NCI-H524 treated with DMSO at 0.1 percent for 48 hours (cell line): ENCODE measurements at places on chromosomes 16 and 17.

GRCh38 chr17:63537001-63537400 lies 13.3 kb upstream of the DCAF7 start:
- DNase-seq = no peak

- no peak for DNase-seq
Measured at GRCh38 chr17:56316604-56317003, 163.3 kb downstream of the ANKFN1 start.

DNA sequence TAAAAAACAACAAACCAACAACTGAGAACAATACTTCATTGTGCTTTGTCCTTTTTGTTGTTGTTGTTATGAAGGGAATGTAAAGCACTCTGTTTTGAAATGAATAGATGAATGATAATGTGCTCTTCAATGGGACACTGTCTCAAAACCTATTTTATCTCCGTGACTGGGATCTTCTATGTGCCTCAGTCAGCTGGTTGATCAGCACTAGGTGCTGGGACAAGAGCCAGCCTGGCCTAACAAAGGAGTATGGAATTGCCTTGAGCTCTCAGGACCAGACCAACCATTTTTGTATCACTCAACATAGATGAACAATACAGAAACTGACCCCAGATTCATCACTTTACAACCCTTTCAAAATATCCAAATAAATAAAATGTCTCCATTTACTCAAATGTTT lies 440.2 kb downstream of the KCNJ2 start:
- no peak for DNase-seq

DNA sequence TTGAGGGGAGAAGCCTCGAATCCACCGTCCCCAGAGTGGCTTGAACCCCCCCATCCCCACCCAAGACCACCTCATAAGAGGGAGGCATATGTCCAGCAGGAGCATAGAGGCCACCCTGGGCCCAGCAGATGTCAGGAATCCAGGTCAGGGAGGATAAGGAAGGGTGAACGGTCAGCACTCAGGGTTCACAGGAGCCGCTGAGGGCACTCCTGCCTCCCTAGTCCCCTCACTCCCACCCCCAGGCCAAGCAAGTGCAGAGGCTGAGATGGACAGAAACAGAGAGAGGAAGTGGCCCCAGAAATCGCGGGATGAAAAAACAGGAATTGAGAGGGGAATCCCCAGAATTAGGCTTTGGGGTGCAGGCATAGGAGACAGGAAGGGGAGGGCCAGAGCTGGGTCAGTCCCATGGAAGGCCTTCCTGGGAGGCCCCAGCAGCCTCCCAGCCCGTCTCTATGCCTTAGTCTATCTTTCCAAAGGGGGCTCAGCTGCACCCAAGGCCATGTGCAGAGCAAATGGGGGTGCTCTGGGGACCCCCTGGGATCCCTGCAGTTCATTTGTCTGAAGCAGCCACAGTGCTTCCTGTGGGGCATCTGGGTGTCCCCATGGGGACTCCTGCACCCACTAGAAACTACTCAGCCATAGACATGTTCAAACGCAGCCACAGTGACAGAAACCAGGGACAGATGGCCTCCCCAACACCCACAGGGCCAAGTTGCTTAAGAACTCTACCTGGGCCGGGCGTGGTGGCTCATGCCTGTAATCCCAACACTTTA lies 1.7 kb downstream of the CMTM3 start:
- DNase-seq = no peak

DNA sequence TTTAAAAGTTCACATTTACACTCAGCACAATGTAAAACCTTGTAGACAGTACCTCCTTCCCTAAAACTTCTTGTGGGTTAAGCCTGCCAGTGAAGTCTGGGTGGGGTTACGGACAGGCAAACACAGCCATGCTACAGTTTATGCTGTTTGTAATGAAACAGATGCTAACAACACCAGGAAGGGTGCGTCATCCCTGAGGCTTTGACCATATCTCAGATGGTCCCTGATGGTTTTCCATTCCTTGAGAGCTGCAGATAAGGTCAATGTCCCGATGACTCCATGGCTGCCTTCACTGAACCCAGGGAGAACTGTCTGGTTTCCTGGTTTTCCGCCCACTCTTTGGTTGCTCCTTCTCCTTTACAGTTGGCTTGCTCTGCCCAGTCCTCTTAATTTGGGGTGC lies 29.1 kb downstream of the GAS7 start:
- DNase-seq = no peak

- DNase-seq = no peak
Measured at GRCh38 chr17:2635241-2635640, 41.8 kb downstream of the PAFAH1B1 start.

DNA sequence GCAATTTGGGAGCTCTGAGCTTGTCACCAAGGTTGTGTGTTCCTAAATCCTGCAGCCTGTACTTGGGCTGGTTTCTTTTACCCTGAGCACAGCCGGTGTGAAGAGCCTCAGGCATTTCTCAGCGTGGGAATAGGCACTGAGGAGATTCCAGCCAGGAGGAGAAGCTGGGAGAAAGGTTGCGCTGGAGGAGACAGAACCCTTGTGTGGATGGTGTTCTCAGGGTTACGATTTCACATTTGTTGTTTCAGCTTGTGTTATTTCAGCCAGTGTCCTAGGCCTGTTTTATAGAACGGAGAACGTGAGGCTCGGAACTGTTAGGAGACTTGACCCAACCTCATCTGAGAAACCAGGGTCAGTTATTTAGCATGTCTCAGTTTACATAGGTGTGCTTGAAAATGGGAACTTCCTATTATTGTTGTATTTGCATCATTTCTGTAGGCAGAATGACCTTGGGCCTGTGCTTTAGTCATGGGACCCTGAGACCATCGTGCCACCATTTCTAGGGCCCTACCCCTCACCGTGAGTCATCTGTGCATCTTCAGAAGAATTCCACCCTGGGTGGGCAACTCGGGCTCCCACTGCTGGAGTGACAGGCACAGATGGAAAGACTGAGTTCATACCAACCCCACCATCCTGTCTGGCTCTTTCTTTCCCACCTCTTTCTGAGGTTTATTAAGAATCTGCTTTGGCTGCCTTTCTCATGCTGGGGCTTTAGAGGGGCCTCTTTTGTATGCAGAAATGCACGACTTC lies 134.9 kb downstream of the MSI2 start:
- DNase-seq = no peak

DNA sequence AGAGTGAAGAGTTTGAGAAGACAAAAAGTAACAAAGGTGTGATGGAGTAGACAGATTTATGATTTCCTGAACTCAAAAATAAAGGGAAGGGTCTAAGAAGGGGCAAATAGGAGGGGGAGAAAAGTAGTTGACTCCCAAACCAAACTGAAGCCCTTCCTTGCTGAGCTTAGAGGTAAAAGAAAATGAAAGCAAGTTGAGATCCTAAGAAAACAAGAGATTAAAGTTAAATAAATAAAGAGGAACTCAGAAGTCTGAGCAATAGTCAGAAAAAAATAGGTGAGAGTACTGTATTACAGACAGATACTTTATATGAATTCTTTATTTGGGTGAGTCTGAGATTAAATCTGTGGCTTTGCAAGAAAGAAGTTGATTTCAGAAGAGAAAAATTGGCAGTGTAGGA lies 3.3 kb upstream of the PSMD12 start:
- DNase-seq = no peak

GRCh38 chr16:57540906-57541753 lies 1.3 kb upstream of the ADGRG5 start:
- no peak for DNase-seq

GRCh38 chr16:48137822-48138221 lies 18.0 kb downstream of the ABCC12 start:
- DNase-seq = peak; percentile 71

- DNase-seq = no peak
Measured at GRCh38 chr16:87434146-87434667, 42.1 kb downstream of the MAP1LC3B start.

DNA sequence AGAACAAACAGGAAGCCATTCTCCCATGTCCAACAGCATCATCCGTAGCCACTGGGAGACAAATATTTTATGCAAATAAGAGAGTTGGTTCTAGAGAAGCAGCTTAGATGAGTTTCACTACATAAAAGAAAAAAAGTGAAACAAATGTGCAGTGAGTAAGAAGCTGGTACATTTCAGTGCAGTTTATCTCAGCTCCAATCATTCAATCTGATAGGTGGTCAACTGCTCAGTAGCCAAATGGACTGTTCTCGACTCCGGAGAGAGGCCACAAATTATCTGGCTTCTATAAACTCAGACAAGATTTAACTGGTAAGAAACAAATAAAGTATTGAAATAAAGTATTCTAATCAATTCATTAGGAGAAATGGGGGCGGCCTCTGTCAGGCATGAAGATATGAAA lies 68.3 kb downstream of the MAF start:
- no peak for DNase-seq

- no peak for DNase-seq
Measured at GRCh38 chr16:2008009-2008526, 1.6 kb downstream of the ZNF598 start.

DNA sequence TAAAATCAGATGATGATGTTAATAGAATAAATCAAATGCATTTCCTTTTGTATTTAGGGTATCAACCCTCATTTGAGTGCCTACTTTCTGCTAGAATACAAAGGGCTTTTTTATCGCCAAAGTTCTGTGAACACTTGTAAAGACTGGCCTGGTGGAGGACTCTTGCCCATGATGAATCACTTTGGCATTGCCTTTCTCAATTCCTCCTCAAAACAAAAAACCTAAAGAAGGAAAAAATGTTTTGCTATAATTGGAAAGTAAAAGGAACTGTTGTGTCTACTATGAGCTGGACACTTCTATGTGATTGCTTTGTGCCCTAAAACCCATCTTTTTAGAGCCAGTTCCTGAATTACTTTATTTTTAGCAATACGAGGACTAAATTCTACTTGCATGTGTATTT lies 13.0 kb upstream of the DHRS11 start:
- DNase-seq = no peak

DNA sequence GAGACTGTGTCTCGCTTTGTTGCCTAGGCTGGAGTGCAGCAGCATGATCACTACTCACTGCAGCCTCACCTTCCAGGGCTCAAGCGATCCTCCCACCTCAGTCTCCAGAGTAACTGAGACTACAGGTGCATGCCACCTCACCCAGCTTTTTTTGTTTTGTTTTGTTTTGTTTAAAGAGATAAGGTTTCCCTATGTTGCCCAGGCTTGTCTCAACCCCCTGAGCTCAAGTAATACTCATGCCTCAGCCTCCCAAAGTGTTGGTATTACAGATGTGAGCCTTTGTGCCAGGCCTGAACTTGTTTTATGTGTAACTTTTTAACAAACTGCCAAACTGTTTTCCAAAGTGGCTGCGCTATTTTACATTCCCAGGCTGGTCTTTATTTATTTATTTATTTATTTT lies 41.8 kb upstream of the NUDT7 start:
- DNase-seq = no peak

- no peak for DNase-seq
Measured at GRCh38 chr17:79775632-79776031, 2.3 kb upstream of the CBX2 start.

DNA sequence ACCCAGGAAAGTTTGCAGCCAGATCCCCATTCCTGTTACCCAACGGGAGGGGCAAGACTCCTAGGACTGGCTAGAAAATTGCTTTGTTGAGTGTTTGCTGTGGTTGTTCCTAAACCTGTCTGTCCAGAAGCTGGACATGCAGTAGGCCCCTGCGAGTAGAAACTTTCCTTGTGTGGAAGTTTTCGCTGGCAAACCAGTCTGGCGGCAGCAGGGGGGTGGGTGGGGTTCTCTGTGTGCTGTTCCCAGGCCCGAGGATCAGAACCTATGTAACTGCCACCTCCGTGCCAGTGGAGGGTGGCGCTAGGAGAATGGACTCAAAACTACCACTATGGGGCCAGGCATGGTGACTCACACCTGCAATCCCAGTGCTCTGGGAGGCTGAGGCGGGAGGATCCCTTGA lies 9.2 kb downstream of the SGSM2 start:
- no peak for DNase-seq

GRCh38 chr16:19307587-19308241 lies 22.2 kb downstream of the CLEC19A start:
- no peak for DNase-seq

GRCh38 chr16:50630394-50631020 lies 50.6 kb downstream of the SNX20 start:
- no peak for DNase-seq

DNA sequence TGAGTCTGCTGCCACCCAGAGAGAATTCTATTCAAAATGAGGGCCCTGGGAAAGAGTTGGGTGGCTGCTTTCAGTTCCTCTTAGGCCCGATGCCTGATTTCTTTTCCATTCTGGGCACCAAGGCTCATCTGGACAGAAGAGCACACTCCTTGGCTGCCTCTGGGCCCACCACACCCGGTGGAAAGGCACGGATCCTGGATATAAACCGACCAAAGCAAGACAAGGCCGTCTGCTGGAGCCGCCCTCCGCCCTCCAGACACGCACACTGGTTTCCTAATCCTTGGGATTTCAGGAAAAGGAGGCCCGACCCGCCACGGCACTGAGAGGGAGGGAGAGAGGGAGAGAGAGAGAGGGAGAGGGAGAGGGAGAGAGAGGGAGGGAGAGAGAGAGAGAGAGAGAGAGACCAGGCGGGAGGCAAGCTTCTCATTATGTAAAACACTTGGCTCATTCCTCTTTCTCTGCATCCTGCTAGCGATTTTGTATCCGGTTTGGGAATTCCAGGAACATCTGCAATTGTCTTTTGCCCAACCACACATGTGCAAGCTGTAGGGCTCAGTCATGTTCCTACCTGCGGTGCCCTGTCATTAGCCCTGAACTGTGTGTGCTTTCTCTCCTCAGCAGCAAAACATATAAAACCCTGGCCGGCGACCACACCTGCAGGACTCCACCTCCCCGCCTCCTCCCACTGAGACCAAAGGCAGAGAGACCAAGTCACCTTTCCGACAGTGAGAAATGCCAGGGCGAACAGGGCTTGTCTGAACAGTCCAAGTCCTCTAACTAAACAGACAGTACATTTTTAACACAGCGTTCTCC lies 347.2 kb downstream of the SOX9 start:
- DNase-seq = no peak

GRCh38 chr16:85136702-85137322 lies 24.5 kb upstream of the CIBAR2 start:
- DNase-seq = no peak

GRCh38 chr16:85909932-85910853 lies 11.2 kb downstream of the IRF8 start:
- no peak for DNase-seq

DNA sequence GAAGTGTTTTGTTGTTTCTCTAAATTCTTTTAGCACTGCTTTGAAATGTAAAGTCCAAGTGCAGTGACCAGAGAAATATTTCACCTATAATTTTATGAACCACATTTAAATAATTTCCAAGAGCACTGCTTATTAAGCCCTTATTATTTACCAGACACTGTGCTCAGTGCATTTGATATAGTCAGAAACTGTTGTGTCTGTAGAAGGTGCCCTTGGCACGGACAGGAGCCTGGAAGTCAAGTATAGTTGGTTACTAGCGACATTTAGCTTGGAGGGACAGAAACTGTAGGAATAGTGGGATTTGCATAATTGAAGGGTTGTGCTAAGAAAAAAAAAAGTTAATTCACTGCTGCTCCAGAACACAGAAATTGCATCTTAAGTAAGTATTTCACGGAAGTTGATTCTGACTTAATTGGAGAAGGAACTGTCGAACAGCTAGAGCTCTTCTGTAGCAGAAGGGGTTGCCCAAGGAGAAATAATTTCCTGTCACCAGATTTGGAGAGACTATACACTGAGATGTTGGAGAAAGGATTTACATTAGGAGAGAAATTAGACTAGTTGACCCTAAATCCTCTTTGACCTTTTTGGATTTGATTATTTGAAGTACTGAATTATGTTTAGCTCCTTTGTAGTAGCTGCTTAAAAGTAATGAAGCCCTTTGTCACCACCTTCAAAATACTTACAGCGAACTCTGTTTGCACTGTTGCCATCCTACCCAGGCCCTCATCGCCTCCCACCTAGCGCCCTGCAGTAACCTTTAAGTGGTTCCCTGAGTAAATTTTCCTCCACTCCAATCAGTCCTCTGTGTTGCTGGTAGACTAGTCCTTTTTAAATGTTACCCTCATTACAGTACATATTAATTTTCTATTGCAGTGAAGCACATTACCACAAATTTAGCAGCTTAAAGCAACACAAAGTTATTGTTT lies 25.6 kb downstream of the COX10 start:
- DNase-seq = no peak
